A549 treated with AZD2906 at 1 μM for 4 hours (cell line): ENCODE measurements at places on chromosomes 16 and 17. TPM values are rescaled to one million over a fixed set of nuclear protein-coding genes. Genes with fewer than 3 reads are reported as not detected.

The TMEM92 gene
- total RNA-seq, result 14.3 to 19.6 TPM (median 17.0 TPM) in 5 replicates

The EFNB3 gene
- 1.2 to 1.6 TPM (median 1.3 TPM) in 5 replicates for total RNA-seq

The HAP1 gene
- 1.0 to 1.3 TPM (median 1.2 TPM) in 5 replicates for total RNA-seq

The FOXL1 gene
- 1.3 to 2.1 TPM (median 2.0 TPM) in 5 replicates for total RNA-seq

The OR1A2 gene
- total RNA-seq, result not detected in 5 replicates

The TBC1D3E gene
- total RNA-seq, result not detected in 5 replicates

The HBA1 gene
- 1.1 to 2.4 TPM (median 1.8 TPM) in 5 replicates for total RNA-seq

The CHRNE gene
- 0.05 to 0.14 TPM (median 0.11 TPM) in 4 of 5 replicates, not detected in the other for total RNA-seq

The KCNJ18 gene
- total RNA-seq, result 0.03 to 0.07 TPM (median 0.05 TPM) in 4 of 5 replicates, not detected in the other

The PRDM7 gene
- total RNA-seq, result 0.02 TPM in 1 of 5 replicates, not detected in the others

The GP1BA gene
- total RNA-seq, result not detected in 5 replicates

The LLGL2 gene
- 19.3 to 34.5 TPM (median 33.6 TPM) in 5 replicates for total RNA-seq

The KRT16 gene
- 0.94 to 1.6 TPM (median 1.6 TPM) in 5 replicates for total RNA-seq

The USP6 gene
- 0.01 to 0.03 TPM (median 0.02 TPM) in 4 of 5 replicates, not detected in the other for total RNA-seq

The SMPD3 gene
- 0.08 to 0.20 TPM (median 0.13 TPM) in 5 replicates for total RNA-seq

The KRTAP1-1 gene
- total RNA-seq, result not detected in 5 replicates

The SLC35G6 gene
- total RNA-seq, result not detected in 5 replicates

The GPR139 gene
- total RNA-seq, result not detected in 5 replicates

The PPP1R1B gene
- total RNA-seq, result 0.06 to 0.18 TPM (median 0.16 TPM) in 5 replicates

The HSD11B2 gene
- 2.1 to 2.7 TPM (median 2.1 TPM) in 5 replicates for total RNA-seq

The TSPOAP1 gene
- total RNA-seq, result not detected in 5 replicates

The CEMP1 gene
- total RNA-seq, result 0.06 to 0.15 TPM (median 0.09 TPM) in 3 of 5 replicates, not detected in the others

The BHLHA9 gene
- not detected in 5 replicates for total RNA-seq

The TBL3 gene
- 31.6 to 41.2 TPM (median 38.0 TPM) in 5 replicates for total RNA-seq

The CTRB2 gene
- total RNA-seq, result 0.16 TPM in 1 of 5 replicates, not detected in the others

The CCL1 gene
- not detected in 5 replicates for total RNA-seq

The CCL16 gene
- total RNA-seq, result not detected in 5 replicates

The IL17C gene
- total RNA-seq, result 0.06 TPM in 1 of 5 replicates, not detected in the others

The KDM6B gene
- total RNA-seq, result 11.9 to 15.7 TPM (median 13.1 TPM) in 5 replicates

The FBXL16 gene
- 15.0 to 21.8 TPM (median 15.8 TPM) in 5 replicates for total RNA-seq

The CCL4L2 gene
- total RNA-seq, result not detected in 5 replicates

The KRTAP3-2 gene
- 0.20 to 0.57 TPM (median 0.29 TPM) in 5 replicates for total RNA-seq

The MYO15B gene
- total RNA-seq, result 28.6 to 53.5 TPM (median 47.2 TPM) in 5 replicates

The NPIPB9 gene
- 1.1 to 1.7 TPM (median 1.4 TPM) in 5 replicates for total RNA-seq

The MEIOB gene
- 1.2 to 2.2 TPM (median 1.4 TPM) in 5 replicates for total RNA-seq

The RAB40C gene
- total RNA-seq, result 14.1 to 20.1 TPM (median 19.5 TPM) in 5 replicates

The SKAP1 gene
- 0.12 TPM in 1 of 5 replicates, not detected in the others for total RNA-seq

The PRR29 gene
- total RNA-seq, result 0.44 to 0.74 TPM (median 0.68 TPM) in 5 replicates
